Small intestine (tissue), 16 donors: ENCODE measurements at places on chromosomes 11 and 22. TPM values are rescaled to one million over a fixed set of nuclear protein-coding genes. Genes with fewer than 3 reads are reported as not detected.

The ZNF70 gene
- polyA plus RNA-seq, result 0.98 TPM

GRCh38 chr11:134071306-134071705, 2.4 kb downstream of the JAM3 start:
- H3K27me3 ChIP-seq, result peaks cover 19% of the 10 kb centered on the region
- no peak for DNase-seq
- no peak overlapping the region for H3K27ac ChIP-seq
- H3K4me1 ChIP-seq, result no peaks in the 10 kb centered on the region
- no peaks in the 10 kb centered on the region for H3K36me3 ChIP-seq

DNA sequence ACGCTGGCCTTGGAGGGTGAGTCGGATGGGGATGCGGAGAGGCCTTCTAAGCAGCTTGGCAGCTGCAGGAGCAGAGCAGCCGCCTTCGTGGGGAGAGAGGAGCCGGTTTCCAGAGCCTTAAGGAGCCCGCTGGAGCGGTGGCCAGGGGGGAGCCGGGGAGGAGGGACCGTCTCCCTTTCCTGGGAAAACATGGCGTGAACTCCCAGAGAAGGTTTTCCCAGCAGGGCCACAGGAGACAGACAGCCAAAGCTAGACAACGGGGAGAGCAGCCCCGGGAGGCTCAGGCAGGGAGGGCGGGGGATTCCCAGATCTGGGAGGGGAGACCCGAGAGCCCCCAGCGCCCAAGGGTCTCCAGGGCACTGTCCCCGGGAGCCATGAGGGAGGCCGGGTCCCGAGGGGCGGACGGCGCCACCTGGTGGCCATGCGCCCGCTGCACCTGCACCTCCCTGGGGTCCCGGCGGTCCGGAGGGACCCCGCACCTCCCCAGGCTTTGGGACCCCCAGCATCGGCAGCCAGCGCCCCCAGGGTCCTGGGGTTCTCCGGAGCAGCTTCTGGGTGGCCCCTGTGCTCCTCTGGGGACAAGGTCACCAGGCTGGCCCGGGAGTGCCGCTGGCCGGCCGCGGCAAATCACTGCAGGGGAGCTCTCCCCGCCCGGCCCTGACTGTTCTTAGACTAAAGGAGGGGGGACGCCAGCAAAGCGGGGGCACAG, 2.4 kb upstream of the SYT8 start:
- H3K36me3 ChIP-seq, result no peaks in the 10 kb centered on the region
- H3K27me3 ChIP-seq, result no peaks in the 10 kb centered on the region
- peak; percentile 77 for DNase-seq
- no peak overlapping the region for H3K27ac ChIP-seq
- H3K4me1 ChIP-seq, result peaks cover 63% of the 10 kb centered on the region
- H3K4me3 ChIP-seq, result no peak overlapping the region

The C11orf65 gene
- 0.84 TPM for polyA plus RNA-seq

The CEND1 gene
- polyA plus RNA-seq, result 3.3 TPM

- no peaks in the 10 kb centered on the region for H3K36me3 ChIP-seq
- no peak for DNase-seq
- H3K4me3 ChIP-seq, result no peak overlapping the region
- H3K4me1 ChIP-seq, result peaks cover 2% of the 10 kb centered on the region
- no peaks in the 10 kb centered on the region for H3K27me3 ChIP-seq
- H3K27ac ChIP-seq, result no peak overlapping the region
Observed at GRCh38 chr11:10936626-10937384, 79.0 kb upstream of the ZBED5 start.

The BCO2 gene
- 11.6 TPM for polyA plus RNA-seq

GRCh38 chr11:57513452-57513795, 2.1 kb downstream of the SLC43A1 start:
- peaks cover 2% of the 10 kb centered on the region for H3K4me1 ChIP-seq
- DNase-seq, result no peak
- no peaks in the 10 kb centered on the region for H3K36me3 ChIP-seq
- H3K27ac ChIP-seq, result no peak overlapping the region
- peaks cover 5% of the 10 kb centered on the region for H3K27me3 ChIP-seq
- no peak overlapping the region for H3K4me3 ChIP-seq

The TYMP gene
- 81.4 TPM for polyA plus RNA-seq

GRCh38 chr11:130913268-130913667, 3.0 kb downstream of the SNX19 start:
- H3K36me3 ChIP-seq, result peaks cover 4% of the 10 kb centered on the region
- H3K4me1 ChIP-seq, result peaks cover 10% of the 10 kb centered on the region
- no peak overlapping the region for H3K4me3 ChIP-seq
- DNase-seq, result no peak
- H3K27ac ChIP-seq, result no peak overlapping the region
- H3K27me3 ChIP-seq, result no peaks in the 10 kb centered on the region

DNA sequence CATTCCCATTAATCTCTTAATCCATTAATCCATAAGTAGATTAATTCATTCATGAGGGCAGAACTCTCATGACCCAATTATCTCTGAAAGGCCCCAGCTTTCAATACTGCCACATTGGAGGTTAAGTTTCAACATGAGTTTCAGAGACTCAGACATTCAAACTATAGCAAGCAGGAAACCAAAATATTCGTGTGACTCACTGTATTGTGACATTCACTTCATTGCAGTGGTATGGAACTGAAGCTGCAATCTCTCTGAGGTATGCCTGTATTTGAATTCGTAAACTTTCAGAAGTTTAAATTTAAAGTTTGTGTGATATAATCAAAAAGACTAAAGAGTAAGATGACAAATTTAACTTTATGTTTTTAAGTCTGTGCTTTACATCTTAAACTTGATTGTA, 2.9 kb upstream of the OR52J3 start:
- no peaks in the 10 kb centered on the region for H3K4me1 ChIP-seq
- H3K4me3 ChIP-seq, result no peak overlapping the region
- no peaks in the 10 kb centered on the region for H3K36me3 ChIP-seq
- no peak for DNase-seq

DNA sequence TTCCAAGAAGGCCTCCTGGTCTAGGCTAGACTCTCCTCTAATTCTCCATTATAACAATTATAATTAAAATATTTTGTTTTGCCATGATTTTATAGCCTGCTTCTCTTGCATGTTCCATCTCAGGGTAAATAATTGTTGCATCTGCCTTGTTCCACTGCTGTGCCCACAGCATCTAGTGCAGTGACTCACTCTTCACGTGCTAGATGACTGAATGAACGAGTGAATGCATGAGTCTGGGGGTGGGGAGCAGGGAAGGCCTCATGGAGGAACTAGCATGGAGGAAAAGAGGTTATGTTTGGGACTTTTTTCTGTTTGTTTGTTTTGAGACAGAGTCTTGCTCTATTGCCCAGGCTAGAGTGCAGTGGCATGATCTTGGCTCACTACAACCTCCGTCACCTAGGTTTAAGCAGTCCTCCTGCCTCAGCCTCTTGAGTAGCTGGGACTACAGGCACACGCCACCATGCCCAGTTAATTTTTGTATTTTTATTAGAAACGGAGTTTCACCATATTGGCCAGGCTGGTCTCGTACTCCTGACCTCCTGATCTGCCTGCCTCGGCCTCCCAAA, 5.2 kb upstream of the OAF start:
- H3K27me3 ChIP-seq, result no peaks in the 10 kb centered on the region
- H3K36me3 ChIP-seq, result no peaks in the 10 kb centered on the region
- H3K4me3 ChIP-seq, result no peak overlapping the region
- H3K4me1 ChIP-seq, result peaks cover 11% of the 10 kb centered on the region

The GALNT18 gene
- polyA plus RNA-seq, result 1.6 TPM

- H3K4me1 ChIP-seq, result no peaks in the 10 kb centered on the region
- no peak overlapping the region for H3K27ac ChIP-seq
- H3K4me3 ChIP-seq, result no peak overlapping the region
- DNase-seq, result no peak
- H3K27me3 ChIP-seq, result no peaks in the 10 kb centered on the region
Observed at GRCh38 chr11:25200925-25201324, 704.1 kb downstream of the LUZP2 start.

The TMEM126A gene
- 40.0 TPM for polyA plus RNA-seq

DNA sequence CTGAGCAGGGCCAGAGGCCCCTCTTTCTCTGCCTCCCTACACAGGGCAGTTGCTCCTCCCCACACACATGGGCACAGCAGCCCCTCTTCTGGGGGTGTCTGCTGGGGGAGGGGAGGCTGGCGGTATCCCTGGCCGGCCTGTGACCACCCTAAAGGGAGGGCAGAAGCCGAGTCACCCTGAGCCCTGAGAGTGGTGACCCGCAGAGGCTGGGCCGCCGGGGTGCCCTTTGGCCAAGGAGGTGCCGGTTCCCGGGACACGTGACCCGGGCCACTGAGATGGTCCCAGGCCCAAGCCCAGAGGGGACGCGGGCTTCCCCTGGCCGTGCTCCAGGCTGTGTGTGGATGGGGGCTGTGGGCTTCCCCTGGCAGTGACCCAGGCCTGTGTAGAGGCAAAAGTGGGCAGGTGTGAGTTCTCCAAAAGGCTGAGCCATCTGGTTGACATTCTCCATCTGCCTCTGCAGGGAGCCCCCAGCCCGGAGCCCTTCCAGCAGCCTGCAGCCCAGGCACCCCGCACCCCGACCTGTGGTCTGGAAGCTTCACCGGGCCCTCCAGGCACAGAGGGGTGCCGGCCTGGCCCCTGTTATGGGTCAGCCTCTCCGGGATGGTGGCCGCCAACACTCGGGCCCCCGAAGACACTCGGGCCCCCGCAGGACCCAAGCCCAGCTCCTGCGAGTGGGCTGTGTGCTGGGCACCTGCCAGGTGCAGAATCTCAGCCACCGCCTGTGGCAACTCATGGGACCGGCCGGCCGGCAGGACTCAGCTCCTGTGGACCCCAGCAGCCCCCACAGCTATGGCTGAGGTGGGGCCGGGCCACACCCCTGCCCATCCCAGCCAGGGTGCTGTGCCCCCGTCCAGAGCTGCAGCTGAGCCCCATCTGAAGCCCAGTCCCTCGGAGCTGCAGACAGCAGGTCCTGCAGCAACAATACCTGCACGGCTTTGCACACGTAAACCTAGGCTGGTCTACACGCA, 1.0 kb downstream of the ADM2 start:
- H3K27me3 ChIP-seq, result no peaks in the 10 kb centered on the region
- H3K36me3 ChIP-seq, result no peaks in the 10 kb centered on the region
- peak overlapping the region; percentile 81 for H3K4me3 ChIP-seq
- no peaks in the 10 kb centered on the region for H3K4me1 ChIP-seq

The ANKK1 gene
- polyA plus RNA-seq, result 0.18 TPM

The MMP8 gene
- not detected for polyA plus RNA-seq

The PATZ1 gene
- polyA plus RNA-seq, result 4.2 TPM

- H3K36me3 ChIP-seq, result no peaks in the 10 kb centered on the region
- peaks cover 30% of the 10 kb centered on the region for H3K4me1 ChIP-seq
- H3K4me3 ChIP-seq, result no peak overlapping the region
- peaks cover 7% of the 10 kb centered on the region for H3K27me3 ChIP-seq
Observed at GRCh38 chr11:413120-414081, 1.4 kb downstream of the SIGIRR start.

- no peaks in the 10 kb centered on the region for H3K27me3 ChIP-seq
- peak overlapping the region; percentile 37 for H3K4me3 ChIP-seq
- DNase-seq, result peak; percentile 77
- H3K36me3 ChIP-seq, result no peaks in the 10 kb centered on the region
- peak overlapping the region; percentile 93 for H3K27ac ChIP-seq
- H3K4me1 ChIP-seq, result peaks cover 2% of the 10 kb centered on the region
Observed at GRCh38 chr11:13963169-13963948, 836 bp downstream of the SPON1 start.

- H3K36me3 ChIP-seq, result no peaks in the 10 kb centered on the region
- H3K27ac ChIP-seq, result no peak within 1 kb of the TSS
- H3K4me1 ChIP-seq, result no peaks in the 10 kb centered on the region
- peaks cover 10% of the 10 kb centered on the region for H3K27me3 ChIP-seq
- DNase-seq, result peak; percentile 63
- no peak within 1 kb of the TSS for H3K4me3 ChIP-seq
Observed at GRCh38 chr11:123654566-123655081, at the start of gene SCN3B. Gene SCN3B (minus strand): TSS chr11:123654624. CDS start chr11:123653801, 823 bp downstream.

GRCh38 chr22:42752230-42752746, 31.6 kb upstream of the A4GALT start:
- no peak overlapping the region for H3K4me3 ChIP-seq
- DNase-seq, result no peak
- peaks cover 2% of the 10 kb centered on the region for H3K4me1 ChIP-seq
- no peak overlapping the region for H3K27ac ChIP-seq

The INSC gene
- not detected for polyA plus RNA-seq

DNA sequence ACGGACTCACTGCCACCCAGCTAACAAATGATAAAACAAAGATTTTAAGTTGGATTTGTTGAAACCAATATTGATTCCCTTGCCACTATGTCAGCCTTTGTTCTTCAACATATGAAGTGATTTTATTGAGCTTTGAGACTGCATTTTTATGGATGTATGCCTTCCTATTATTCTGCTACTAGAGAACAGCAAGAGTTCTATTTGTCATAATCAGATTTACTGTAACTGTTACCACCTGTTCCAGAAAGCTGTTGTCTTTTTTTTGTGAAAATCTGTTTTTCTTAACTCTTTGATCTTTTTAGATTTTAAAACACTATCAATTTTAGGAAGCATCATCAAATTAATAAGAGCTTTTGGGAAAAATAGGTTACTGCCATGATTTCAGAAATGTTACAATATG, 114.4 kb downstream of the MUC15 start:
- no peaks in the 10 kb centered on the region for H3K36me3 ChIP-seq
- no peaks in the 10 kb centered on the region for H3K4me1 ChIP-seq
- no peak overlapping the region for H3K27ac ChIP-seq
- H3K4me3 ChIP-seq, result no peak overlapping the region
- no peak for DNase-seq

DNA sequence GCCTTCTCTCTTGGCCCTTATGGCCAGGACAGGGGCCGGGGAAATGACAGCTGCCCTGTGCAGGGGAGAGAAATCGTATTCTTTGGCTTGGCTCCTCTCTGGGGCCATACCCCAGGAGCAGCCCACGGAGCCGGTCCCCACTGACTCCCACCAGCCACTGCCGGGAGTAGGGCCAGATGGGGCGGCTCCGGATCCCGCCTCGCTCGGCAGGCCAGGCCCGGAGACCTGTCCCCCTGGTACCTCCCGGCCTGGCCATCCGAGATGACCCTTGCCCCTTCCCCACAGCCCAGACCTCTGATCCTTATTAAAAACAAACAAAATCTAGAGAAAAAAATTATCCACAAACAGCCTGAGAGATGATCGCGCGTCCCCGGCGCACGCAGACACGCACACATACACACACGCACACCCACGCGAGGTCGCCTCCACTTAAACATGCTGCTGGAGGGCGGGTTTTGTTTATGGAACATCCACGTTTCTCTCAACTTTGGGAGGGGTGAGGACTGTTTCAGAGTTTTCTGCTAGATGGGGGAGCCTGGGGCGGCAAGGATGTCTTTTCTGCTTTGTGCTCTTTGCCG, 59.1 kb downstream of the IGLL1 start:
- H3K27me3 ChIP-seq, result peaks cover 5% of the 10 kb centered on the region
- H3K4me1 ChIP-seq, result peaks cover 25% of the 10 kb centered on the region
- DNase-seq, result no peak
- H3K4me3 ChIP-seq, result no peak overlapping the region
